NCI-H460 (cell line): ENCODE measurements at places on chromosomes 16 and 17. TPM values are rescaled to one million over a fixed set of nuclear protein-coding genes. Genes with fewer than 3 reads are reported as not detected.

- DNase-seq: no peak
Measured at GRCh38 chr17:35560703-35561102, at the start of gene SLFN14. Gene SLFN14 (minus strand): TSS chr17:35560819. CDS start chr17:35558062, 2,757 bp downstream.

- DNase-seq: no peak
Measured at GRCh38 chr17:14748036-14748710, 447.3 kb downstream of the HS3ST3B1 start.

- no peak for DNase-seq
Measured at GRCh38 chr16:13067648-13068047, 166.2 kb downstream of the SHISA9 start.

The TBX6 gene
- total RNA-seq: 0.30 and 0.38 TPM in 2 replicates

DNA sequence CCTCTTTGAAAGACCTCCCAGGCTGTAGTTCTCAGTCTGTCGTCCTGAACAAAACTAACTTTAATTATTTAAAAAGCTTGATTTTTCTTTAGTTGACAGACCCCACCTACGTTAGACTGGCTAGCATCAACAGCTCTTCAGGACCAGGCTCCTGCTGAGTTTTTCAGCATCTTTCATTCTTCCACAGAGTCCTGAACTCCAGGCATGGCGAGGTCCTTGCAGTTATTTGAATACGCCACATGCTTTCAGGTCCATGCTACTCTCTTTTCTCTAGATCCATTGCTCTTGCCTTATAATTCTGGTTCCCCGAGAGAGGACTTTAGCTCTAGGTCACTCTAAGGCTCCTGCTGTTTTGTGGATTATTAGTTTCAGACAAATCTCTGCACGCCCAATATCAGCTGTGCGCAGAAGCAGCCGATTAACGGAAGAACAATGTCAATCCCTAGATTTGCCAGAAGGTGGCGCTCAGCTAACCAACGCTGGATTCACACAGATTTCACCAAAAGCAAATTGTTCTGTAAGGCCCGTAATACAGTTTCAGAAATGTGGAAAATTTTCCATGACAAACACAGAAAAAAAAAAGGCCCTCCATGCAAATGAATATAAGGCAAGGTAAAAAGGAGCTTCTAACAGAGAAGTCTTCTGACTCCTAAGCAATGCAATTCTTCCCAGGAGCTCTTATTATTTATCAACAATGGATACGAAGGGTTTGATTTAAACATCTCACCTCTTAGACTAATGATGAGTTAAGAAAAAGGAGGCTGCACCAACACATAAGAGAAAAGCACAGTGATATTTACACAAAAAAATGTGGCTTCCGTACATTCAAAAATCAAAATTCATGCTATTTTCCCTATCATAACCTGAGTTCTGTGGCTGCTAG is 33.5 kb upstream of the BCO1 start:
- DNase-seq: peak; percentile 23

GRCh38 chr16:89349947-89350633 is 132.6 kb downstream of the ZNF778 start:
- DNase-seq: no peak

- DNase-seq: no peak
Measured at GRCh38 chr17:77291591-77292386, 151.0 kb downstream of the SEC14L1 start.

The TNS4 gene
- total RNA-seq: 0.10 and 0.32 TPM in 2 replicates

DNA sequence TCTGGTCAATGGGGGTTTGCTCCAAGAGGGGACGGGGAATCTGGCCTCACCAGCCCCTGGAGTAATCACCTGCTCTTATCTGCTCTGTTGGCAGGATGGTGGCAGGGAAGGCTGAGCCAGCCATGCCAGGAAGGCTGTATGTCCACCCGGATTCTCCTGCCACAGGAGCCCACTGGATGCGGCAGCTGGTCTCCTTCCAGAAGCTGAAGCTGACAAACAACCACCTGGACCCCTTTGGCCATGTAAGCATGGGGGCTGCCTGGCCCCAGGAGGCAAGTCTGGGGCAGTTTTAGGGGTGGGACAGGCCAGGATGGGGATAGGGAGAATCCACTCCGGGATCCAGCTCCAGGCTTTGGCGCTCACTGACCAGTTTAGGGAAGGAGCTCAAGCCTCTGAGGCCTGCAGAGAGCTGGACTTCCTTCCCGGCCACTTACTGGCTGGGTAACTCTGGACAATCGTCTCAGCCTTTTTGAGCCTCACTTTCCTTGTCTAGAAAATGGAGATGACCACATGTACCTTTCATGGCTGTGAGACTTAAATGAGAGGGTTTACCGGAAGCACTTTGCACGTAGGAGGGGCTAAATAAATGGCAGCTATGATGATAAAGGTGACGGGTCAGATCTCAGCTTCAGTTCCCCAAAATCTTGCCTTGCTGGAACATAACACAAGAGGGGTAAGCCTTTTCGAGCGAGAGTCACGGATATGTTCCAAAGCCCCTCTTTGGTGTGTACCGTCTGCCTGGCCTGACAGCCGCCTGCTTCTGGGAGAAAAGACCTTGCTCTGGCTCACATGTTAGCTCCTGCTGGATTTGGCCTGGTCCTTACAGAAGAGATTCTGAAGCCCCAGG is 15.4 kb downstream of the TBX4 start:
- peak; percentile 20 for DNase-seq

- peak; percentile 23 for DNase-seq
Measured at GRCh38 chr17:64736804-64737492, 74.8 kb upstream of the SMURF2 start.

GRCh38 chr17:44279346-44279665 is 11.4 kb upstream of the SLC4A1 start:
- DNase-seq: no peak

The GLP2R gene
- 86.7 and 106 TPM in 2 replicates for total RNA-seq

The CES5A gene
- not detected in 2 replicates for total RNA-seq

DNA sequence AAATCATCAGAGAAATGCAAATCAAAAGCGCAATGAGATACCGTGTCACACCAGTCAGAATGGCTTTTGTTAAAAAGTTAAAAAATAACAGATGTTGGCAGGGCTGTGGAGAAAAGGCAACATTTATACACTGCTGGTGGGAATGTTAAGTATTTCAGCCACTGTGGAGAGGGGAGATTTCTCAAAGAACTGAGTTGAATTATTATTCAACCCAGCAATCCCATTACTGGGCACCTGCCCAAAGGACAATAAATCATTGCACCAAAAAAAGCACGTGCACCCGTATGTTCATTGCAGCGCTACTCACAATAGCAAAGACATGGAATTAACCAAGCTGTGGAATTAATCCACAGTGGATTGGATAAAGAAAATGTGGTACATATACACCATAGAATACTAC is 204.7 kb downstream of the HS3ST4 start:
- no peak for DNase-seq

The OR3A2 gene
- not detected in 2 replicates for total RNA-seq

The TAT gene
- 0.02 TPM in 1 of 2 replicates, not detected in the other for total RNA-seq

The PLA2G10 gene
- total RNA-seq: not detected in 2 replicates

DNA sequence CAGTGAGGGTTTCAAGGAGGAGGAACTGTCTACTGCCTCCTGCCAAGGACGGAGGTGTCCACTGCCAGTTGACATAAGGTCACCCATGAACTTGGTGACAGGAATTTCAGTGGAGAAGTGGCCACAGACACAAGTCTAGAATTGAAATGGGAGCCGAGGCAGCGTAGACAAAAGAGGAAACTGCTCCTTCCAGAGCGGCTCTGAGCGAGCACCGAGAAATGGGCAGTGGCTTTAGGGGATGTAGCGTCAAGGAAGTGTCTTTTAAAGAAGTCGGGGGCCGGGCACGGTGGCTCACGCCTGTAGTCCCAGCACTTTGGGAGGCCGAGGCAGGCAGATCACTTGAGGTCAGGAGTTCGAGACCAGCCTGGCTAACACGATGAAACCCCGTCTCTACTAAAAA is 3.1 kb upstream of the SERPINF1 start:
- DNase-seq: no peak

The VPS9D1 gene
- total RNA-seq: 5.7 and 6.3 TPM in 2 replicates

- DNase-seq: no peak
Measured at GRCh38 chr17:1852327-1852726, 22.5 kb downstream of the RPA1 start.
